ENCODE measurements at places on chromosomes 11 and 22.

DNA sequence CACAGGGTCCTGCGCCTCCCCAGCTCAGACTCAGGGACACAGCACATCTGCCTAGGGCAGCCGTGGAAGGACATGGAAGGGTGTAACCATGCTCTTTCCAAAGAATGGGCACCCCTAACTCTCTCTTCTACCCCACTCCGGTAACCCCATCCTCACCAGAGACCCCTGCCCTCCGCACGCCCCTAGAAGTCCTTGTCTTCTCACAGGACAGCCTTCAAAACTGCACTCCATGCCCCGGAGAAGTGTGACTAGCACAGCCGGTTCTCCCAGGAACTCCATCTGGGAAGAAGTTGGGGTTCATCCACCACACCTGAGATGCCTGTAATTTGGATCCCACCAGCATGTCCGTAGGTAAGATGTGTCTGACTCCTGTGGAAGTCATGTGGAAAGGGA, 25.0 kb downstream of the P2RY2 start:
- DNase-seq = no peak

- DNase-seq = no peak
Measured at GRCh38 chr11:131275580-131275979, 94.8 kb upstream of the NTM start.

- DNase-seq = no peak
Measured at GRCh38 chr11:87909178-87909577, 266.1 kb downstream of the RAB38 start.

GRCh38 chr11:61635787-61636186, 44.4 kb upstream of the DAGLA start:
- no peak for DNase-seq

- DNase-seq = no peak
Measured at GRCh38 chr11:44774108-44774507, 47.3 kb downstream of the TSPAN18 start.

GRCh38 chr11:21427726-21428125, 758.3 kb downstream of the NELL1 start:
- no peak for DNase-seq

GRCh38 chr11:5881756-5882155, 1.3 kb downstream of the OR52E4 start:
- DNase-seq = no peak

GRCh38 chr11:1570001-1570453, 2.0 kb downstream of the DUSP8 start:
- no peak for DNase-seq

- DNase-seq = no peak
Measured at GRCh38 chr11:20111871-20112270, 48.4 kb downstream of the DBX1 start.

DNA sequence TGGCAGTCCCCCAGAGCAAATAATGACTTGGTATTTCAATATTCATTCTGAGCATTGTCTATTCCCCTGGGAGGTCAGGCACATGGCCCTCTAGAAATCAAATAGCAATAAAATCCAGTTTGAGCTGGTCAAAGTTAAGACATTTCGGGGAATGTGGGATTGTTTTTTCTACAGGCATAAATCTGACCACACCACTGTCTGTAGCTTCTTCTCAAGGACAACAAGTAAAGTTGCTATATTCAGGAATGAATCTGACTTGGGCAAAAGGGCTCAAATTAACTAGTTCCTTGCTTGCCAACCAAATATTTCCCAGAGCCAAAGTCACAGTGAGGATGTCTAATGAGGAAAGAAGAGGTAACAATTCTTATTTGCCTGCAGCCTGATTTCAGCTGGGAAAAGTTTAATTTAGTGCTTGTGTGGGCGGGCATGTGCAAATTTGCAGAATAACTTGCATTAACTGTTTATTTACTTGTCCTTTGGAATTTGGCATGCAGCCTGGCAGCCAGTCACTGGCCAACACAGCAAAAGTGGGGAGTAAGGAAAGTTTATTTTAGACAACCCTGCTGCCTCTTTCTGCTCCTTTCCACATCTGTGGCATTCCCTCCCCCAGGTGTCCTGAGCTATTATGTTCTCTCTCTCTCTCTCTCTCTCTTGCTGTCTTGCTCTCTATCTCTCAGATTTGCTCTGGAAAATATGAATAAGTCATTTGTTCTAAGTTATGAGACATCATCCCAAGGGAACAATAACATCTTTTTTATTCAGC, 51.2 kb upstream of the ARHGAP20 start:
- peak; percentile 75 for DNase-seq

DNA sequence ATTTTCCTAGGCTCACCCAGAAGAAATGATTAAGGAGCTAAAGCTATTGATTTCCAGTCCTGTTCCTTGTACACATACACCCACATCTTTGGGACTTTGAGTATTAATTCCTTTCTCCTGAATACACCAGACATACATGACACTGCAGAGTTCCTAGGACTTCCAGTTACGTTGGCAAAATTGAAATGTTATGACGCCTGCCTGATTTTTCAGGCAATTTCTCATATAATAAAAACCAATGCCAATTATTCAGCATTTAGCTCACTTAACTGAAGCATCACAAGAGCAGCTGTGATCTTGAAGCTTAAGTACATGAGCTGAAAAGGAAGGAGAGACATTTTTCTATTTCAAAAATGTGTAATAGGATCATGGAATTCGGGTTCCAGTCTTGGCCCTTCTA, 4.5 kb downstream of the CLMP start:
- DNase-seq = no peak

- peak; percentile 54 for DNase-seq
Measured at GRCh38 chr11:119493712-119494111, 70.7 kb upstream of the THY1 start.

- no peak for DNase-seq
Measured at GRCh38 chr22:26671317-26672059, 14.1 kb downstream of the MIAT start.

DNA sequence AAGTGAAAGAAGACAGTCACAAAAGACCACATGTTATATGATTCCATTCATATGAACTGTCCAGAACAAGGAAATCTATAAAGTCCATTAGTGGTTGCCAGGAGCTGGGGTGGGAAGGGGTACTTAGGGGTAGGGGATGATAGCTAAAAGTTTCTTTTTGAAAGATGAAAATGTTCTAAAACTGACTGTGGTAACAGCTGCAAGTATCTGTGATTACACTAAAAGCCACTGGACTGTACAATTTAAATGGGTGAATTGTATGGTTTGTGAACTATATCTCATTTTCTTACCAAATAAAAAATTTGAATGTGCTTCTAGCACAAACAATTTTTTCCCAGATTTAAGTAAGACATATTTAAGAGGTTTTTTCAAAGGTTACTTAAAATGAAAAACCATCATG, 22.1 kb downstream of the CHKA start:
- DNase-seq = no peak

DNA sequence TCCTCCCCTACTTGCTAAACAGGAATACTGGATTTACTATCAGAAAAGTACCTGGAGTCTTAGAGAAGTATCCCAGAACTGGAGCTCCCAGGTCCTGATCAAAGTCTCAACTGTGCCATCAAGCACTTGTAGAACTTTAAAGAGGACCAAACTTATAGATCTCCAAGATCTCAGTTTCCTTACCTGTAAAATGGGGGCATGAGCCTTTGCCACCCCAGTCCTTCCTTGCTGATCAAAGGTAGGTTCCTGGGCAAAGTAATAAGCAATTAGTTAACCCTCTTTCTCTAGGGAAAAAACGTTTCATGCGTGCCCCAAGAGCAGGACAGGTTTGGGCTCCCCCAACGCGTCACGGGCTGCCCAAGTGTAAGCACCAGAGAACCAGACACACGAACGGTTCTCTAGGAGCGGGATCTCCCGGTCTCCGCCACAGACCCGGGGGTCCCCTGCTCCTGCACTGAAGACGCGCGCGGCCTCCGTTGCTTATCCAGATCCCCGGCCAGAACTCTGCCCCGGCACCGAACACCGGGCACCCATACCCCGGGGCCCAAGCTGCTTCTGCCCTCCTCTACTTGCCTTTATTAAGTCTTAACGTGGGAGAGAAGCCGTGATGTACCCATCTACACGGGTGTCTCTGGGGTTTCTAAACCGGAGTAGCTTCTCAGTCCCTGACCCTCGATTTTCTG, 505 bp downstream of the ZNF214 start:
- DNase-seq = peak; percentile 59

- DNase-seq = peak; percentile 23
Measured at GRCh38 chr22:49855251-49855911, 1.7 kb downstream of the ZBED4 start.

GRCh38 chr11:70647188-70648166, 249.1 kb downstream of the CTTN start:
- DNase-seq = no peak

DNA sequence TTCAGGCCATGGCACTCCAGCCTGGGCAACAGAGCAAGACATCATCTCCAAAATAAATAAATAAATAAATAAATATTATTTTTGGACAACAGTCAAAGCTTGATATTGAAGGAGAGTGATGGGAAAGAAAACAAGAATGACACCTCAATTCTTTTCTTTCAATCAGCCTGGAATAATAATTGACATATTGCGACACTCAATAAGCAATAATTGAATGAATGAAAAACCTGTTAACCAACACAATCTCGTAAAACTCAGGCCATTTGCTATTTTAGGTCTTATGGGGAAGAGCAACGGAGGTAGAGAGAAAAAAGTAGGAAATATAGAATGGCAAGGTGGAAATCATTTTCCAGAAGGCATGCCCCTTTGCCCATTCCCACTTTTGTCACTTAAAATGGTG, 10.5 kb upstream of the RBFOX2 start:
- DNase-seq = no peak

GRCh38 chr11:35358391-35358790, 61.0 kb downstream of the SLC1A2 start:
- no peak for DNase-seq

- DNase-seq = no peak
Measured at GRCh38 chr11:88909500-88909899, 156.3 kb downstream of the GRM5 start.

- DNase-seq = no peak
Measured at GRCh38 chr11:120147950-120148270, 10.0 kb upstream of the TRIM29 start.

DNA sequence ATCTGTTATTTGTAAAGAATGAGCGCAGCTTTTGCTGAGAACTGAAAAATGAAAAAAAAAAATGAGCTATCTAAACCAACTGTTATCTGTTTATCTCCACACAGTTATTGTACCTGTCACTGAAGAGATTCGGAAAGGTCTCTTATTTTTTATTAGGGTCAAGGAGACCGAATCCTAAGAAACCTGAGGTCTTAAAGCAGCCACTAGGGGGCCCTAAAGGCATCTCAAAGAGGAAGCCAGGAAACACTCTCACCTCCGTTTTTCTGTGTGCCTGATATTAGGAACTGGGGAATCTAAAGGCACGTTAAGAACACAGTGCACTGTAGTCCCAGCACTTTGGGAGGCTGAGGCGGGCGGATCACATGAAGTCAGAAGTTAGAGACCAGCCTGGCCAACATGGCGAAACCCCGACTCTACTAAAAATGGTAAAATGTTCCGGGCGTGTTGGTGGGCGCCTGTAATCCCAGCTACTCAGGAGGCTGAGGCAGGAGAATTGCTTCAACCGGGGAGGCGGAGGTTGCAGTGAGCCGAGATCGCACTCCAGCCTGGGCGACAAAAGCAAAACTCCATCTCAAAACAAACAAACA, 3.5 kb upstream of the LARGE1 start:
- DNase-seq = peak; percentile 92

DNA sequence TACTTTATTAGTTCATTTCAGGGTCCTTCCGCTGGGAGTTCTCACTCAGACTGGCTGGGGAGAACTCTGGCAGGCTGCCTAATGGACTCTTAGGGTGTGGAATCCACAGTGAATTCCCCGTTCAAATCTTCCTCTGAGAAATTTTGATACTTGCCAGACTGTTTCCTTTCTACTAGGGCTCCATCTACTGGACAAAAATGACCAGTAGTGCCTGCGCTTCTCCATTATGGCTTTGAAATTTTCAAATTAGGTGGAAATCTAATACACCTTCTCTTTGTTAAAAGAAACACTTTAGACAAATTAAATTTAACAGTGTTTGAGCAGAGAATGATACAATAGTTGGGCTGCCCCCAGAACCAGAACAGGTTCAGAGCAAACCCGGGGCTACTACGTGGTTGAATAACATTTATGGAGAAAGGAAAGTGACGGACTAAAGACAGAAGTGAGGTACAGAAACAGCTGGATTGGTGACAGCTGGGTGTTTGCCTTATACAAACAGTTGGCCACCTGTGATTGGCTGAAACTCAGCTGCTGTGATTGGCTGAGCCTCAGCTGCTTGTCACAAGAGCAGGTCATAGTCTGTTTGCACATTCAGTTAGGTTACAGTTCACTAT, 52.9 kb upstream of the FDX1 start:
- peak; percentile 92 for DNase-seq

DNA sequence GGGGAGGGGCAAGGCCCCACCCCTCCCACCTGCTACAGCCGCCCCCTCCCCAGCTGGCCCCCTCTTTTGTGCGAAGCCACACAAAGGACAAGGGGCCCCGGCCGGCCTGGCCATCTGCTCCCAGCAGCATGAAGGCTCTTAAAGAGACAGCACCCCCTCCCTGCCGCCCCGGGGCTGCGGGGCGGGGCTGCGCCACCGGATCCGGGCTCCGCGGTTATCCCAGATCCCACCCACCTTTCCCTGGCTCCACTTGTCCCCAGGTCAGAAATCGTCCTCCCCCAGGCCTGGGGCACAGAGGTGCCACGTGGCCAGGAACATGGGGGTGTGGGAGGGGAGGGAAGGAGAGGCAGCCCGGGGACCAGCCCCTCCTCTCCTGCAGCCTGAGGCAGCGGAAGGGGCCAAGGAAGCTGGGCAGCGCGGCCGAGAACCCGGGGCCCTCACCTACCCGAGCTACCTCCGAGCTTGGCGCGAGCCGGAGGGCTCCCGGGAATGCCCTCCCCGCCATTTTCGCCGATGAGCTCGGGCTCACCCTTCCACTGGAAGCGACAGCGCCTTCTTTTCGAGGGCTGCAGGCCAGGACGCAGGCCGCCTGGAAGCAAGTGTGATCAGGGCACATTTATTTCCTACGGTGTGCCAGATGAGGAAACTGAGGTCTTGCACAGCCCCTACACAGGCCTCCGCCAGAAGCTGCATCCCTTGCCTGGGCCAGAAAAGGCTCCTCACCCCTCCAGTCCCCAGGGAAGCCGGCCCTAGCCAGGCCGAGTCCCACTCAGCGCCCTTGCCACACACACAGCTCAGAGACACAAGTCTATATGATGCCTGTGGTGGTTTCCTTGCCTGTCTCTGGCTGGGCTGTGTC, 2.5 kb upstream of the RCOR2 start:
- DNase-seq = no peak

DNA sequence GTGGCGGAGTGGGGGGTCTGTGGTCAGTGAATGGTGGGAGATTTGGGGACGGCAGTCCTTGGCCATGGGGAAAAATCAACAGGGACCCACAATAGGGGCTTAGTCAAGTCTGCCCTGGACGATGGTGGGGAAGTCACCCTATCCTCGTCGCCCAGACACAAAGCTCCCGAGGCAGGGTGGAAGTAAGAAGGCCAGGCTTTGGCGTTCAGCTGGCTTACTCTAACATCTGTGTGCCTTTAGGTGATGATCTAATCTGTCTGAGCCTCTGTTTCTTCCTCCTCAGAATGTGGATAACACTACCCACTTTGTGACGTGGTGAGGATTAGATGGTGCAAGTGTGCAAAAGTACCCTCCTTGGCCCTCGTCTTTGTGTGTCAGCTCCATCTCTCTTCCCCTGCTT, 192.2 kb downstream of the ST3GAL4 start:
- no peak for DNase-seq

GRCh38 chr11:80748207-80748925, 1307.5 kb upstream of the TENM4 start:
- DNase-seq = no peak

Measured in adipocyte (in vitro differentiated cells).